ENCODE measurements at places on chromosomes 6 and 20.

DNA sequence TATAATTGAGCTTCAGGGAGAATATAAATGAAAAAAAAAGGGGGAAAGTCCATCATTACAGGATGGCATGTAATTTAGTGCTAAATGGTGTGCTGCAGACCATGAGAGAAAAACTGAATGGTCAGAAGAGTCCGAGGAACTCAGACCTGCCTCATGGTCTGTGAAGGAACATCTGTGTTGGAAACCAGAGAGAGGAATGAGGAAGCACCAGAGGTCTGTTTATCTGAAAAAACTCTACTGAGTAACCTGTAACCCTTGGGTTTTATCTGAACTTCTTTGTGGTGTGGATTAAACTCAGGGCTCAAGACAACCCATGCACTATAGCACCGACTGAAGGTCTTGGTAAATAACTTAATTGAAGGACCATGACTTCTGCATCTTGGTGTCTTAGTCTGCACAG, 108.1 kb downstream of the RNF144B start:
- DNase-seq = no peak

DNA sequence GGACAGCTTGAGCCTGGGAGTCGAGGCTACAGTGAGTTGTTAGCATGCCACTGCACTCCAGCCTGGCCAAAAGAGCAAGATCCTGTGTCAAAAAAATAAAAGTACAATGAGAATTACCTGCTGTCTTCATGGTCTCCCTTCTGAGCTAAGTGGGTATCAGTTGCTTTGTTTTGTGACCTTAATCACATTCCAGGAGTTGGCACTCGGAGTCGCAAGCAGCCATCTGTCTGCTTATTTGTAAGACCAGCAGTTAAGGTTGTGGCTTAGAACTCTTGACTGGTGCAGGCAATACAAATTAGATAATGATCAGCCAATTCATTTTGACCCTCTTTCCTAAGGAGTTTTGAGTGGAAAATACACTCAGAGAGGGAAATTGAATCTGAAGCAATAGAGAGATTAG, 114.0 kb downstream of the MYO6 start:
- no peak for DNase-seq

GRCh38 chr6:157961832-157962575, 19.7 kb upstream of the SYNJ2 start:
- peak; percentile 1 for DNase-seq

DNA sequence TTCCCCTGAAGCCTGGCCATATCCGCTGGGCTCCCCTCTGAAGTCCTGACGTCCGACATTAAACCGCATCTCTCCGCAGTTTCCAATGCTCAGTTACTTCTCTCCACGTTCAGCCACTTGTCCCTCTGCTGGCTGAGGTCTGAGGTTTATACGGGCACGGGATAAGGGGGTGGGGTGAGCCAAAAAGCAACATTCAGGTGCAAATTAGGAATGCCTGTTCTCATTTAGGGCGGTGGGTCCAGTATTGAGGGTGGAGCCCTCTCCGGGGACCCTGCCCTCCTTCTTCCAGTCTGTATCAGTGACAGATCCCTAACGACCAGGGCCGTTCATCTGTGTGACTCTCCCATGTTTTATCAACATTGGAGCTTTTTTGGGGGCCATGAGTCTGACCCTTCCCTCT, 1454.4 kb downstream of the HACE1 start:
- DNase-seq = no peak

DNA sequence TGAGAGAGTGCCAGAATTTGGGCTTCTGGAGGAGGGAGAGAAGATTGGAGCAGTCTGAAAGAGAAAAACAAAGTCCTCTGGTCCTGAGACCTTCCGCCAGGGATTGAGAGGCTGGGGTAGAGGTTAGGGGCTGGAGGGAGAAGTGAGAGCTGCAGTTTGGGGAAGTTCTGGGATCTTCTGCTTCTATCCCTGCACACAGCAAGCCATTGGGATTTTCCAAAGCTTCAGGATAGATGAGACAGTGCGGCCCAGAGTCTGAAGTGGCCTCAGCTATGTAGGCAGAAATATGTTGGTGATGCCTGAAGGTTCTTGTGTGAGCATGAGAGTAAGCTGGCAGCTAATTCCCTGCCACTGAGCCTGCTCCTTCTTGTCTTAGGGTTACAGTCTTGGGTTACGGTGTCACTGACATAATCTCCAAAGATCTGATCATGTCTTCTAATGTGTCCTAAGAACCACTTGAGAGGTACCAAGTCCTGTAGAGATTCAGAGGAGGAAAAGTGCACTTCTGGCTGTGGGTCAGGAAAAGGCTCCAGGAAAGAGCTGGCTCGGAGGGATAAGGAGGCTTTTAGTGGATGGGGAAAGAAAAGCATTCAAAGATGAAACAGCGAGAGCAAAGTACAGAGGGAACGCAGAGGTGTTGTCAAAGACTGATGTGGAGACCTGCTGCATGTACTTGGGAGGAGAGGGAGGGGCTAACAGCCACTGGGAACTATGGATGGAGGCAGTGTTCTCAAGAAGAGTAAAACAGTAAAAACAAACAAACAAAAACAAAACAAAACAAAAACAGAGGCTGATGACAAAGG, 131.1 kb upstream of the MYLIP start:
- DNase-seq = no peak

GRCh38 chr20:53736757-53737395, 143.2 kb upstream of the ZNF217 start:
- DNase-seq = no peak

GRCh38 chr20:49916146-49917002, 1.0 kb upstream of the SPATA2 start:
- no peak for DNase-seq

GRCh38 chr6:118667988-118668387, 16.6 kb upstream of the CEP85L start:
- no peak for DNase-seq

GRCh38 chr6:1695546-1696462, 86.1 kb downstream of the FOXC1 start:
- peak; percentile 44 for DNase-seq

- DNase-seq = no peak
These were observed 7.7 kb upstream of the VSX1 start for GRCh38 chr20:25089662-25090061.

- no peak for DNase-seq
These were observed 174.5 kb downstream of the LINC00237 start for GRCh38 chr20:20931632-20932031.

- no peak for DNase-seq
These were observed 132.7 kb upstream of the SLC22A16 start for GRCh38 chr6:110609101-110609500.

- DNase-seq = no peak
These were observed 26.7 kb downstream of the LATS1 start for GRCh38 chr6:149691201-149691600.

- DNase-seq = no peak
These were observed 102.5 kb downstream of the TAF4 start for GRCh38 chr20:61963149-61963548.

GRCh38 chr6:51289041-51289440, 470.4 kb downstream of the TFAP2B start:
- DNase-seq = no peak

GRCh38 chr20:621125-621756, 11.1 kb upstream of the TCF15 start:
- no peak for DNase-seq

GRCh38 chr6:4584801-4585200, 191.4 kb upstream of the CDYL start:
- no peak for DNase-seq

GRCh38 chr6:79842376-79843040, 104.8 kb downstream of the ELOVL4 start:
- DNase-seq = no peak

DNA sequence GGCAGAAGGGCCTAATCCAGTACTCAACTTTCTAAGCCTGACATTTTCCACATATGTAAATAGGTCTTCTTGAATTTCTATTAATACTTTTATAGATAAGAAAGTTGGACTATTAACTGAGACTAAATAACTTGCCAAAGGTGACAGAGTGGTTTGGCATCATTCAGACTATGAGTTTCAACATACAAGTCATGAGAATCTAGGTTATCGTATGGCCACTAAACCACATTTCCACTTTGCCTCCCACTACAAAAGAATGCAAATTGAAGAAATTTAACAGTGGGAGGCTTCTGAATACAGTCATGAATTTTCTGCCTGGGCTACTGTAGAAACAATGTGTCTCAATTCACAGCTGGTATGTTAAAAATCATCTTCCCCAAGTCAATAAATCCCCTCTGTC, 531.0 kb upstream of the AGPAT4 start:
- DNase-seq = no peak

- DNase-seq = no peak
These were observed 200.1 kb downstream of the PREX1 start for GRCh38 chr20:48627737-48628128.

DNA sequence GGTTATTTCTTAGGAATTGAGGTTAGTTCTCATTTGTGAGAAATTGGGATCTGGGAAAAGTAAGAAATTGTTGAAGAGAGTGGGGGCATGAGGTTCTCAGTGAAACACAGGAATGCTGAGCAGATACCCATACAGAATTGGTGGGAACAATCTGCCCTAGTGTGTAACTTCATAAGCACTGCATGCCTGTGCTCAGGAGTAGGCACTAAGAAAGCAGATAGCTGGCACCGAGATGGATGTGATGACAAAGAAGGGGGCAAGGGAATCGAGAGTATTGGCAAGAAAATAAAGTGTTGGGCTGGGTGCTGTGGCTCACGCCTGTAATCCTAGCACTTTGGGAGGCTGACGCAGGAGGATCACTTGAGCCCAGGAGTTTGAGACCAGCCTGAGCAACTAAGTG, 4.0 kb downstream of the SLC17A5 start:
- no peak for DNase-seq

GRCh38 chr6:134934793-134935485, 15.0 kb downstream of the ALDH8A1 start:
- no peak for DNase-seq

- no peak for DNase-seq
These were observed 45.2 kb upstream of the NT5E start for GRCh38 chr6:85404564-85405174.

GRCh38 chr6:85463621-85464259, 13.9 kb downstream of the NT5E start:
- DNase-seq = no peak

GRCh38 chr6:81689580-81689979, 62.9 kb downstream of the TENT5A start:
- no peak for DNase-seq

Measured in right forelimb (tissue), 1 donor.